ENCODE measurements at places on chromosomes 12 and 14.
A peak's percentile ranks its signal among the peaks of the same experiment; 100 is the strongest.

DNA sequence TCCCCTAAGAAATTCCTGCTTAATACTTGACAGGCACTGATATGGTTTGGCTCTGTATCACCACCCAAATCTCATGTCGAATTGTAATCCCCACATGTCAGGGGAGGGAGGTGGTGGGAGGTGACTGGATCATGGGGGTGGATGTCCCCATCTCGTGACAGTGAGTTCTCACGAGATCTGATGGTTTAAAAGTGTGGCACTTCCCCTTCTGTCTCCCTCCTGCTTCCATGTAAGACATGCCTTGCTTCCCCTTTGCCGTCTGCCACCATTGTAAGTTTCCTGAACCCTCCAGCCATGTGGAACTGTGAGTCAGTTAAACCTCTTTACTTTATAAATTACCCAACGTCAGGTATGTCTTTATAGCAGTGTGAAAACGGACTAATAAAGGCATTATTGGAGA is 198.0 kb downstream of the FOXN3 start:
- DNase-seq = no peak

DNA sequence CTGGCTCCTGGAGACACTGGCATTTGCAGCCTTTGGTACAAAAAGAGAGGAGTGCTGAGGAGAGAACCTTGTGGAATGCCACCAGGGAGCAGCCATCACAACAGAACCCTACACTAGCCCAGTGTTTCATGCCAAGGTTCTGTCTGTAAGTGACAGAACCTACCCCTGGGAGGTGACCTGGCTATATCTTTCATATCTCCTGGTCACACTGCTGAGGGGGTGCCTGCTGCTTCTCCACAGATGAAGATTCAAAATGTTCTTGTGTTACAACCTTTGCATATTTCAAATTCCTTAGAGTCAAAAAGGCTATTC is 12.7 kb upstream of the EIF4B start:
- DNase-seq = no peak

DNA sequence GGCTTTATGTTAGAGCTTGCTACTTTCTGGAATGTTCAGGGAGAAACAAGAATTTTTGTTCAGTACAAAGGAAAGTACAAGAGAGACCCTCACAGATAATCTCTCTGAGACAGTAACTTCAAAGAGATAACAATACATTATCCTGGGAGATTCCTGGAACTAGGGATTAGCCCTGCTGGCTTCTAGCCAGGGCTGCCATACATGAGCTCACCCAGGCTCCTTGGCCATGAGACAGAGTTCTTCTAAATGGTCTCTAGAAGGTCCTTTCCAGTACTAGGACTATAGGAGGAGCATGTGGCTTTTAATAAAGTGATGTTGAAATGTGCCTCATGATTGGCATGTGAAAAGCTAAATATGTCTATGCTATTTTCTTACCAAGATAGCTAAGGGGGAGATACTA is 342.5 kb downstream of the EMP1 start:
- no peak for DNase-seq

DNA sequence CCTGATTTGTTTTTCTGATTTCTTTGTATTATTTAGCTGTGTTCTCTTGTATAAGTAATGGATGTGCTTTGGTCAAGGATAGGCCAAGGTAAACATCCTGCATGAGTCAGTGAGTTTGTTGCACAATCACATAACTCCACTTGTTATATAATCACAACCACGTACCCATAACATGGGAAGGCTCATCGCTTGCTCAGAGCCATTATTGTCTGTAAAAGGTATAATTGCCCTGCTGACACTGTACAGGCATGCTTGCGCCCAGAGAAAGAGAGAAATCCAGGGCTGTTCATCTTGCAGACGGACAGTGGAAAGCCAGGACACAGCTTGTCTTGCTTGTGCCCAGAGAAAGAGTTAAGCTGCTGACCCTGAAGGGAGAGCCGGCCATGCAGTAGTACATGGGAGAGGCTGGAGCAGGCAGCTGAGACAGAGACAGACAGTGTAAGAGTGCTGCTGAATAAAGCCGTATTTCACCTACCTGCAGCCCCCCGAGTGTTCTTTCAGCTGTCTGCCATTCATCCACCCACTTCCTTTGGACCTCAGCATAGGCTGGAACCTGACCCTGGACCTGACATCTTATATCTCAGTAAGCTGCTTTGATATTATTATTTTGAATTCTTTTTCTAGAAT is 174.7 kb upstream of the DAAM1 start:
- DNase-seq = no peak

- DNase-seq = no peak
These were observed 168.4 kb upstream of the LRIG3 start for GRCh38 chr12:59088673-59089072.

- DNase-seq = no peak
These were observed 57.9 kb upstream of the FICD start for GRCh38 chr12:108457006-108457733.

DNA sequence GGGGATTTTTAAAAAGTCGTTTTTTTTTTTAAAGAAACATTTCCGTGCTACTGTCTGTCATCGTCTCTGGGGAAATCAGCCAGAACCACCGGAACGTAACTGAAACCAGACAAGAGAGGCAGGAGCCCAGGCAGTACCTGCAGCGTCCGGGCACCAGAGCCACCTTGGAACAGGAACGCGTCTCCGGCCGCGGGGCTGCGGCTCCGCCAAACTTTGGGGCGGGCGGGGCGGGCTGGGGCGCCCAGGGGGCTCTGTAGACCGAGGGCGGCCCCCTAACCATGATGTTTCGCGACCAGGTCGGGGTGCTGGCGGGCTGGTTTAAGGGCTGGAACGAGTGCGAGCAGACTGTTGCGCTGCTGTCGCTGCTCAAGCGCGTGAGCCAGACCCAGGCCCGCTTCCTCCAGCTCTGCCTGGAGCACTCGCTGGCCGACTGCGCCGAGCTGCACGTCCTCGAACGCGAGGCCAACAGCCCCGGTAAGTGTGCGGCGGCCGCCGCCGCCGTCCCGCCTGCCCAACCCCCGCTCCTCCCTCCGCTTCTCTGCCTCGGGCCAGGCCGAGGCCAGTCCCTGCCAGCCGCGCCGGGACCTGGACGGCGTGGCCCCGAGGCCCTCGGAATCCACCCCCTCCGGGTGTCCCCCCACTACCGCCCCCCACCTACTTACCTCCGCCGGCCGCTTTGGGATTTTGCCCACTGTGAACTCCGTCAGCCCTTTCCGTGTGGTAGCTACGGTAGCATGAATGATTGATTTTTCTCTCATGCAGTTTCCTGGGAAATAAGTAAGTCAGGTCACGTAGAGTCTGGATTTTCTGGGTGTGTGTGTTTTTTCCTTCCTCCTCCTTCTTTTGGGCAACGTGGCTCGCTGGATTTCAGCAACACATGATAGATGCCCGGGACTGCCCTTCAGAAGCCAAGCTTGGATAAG is 972 bp downstream of the SAMD4A start:
- DNase-seq = no peak

DNA sequence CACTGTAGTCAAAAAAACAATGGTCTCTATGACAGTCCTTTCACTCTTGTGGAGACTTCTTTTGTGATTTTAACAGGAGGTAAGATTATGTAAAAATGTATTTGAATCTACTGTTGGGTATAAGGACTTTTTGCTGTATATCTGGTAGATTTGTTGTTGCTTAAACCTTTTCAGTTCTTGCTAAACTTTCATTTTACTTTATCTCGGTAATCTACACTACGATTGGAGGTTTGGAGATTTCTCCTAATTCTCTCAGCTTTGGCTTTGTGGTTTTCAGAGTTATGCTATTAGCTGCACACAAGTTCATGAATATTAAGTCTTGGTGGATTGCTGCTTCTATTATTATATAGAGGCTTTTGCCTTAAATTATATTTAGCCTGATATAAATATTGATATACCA is 116.6 kb upstream of the HIF1A start:
- DNase-seq = no peak

DNA sequence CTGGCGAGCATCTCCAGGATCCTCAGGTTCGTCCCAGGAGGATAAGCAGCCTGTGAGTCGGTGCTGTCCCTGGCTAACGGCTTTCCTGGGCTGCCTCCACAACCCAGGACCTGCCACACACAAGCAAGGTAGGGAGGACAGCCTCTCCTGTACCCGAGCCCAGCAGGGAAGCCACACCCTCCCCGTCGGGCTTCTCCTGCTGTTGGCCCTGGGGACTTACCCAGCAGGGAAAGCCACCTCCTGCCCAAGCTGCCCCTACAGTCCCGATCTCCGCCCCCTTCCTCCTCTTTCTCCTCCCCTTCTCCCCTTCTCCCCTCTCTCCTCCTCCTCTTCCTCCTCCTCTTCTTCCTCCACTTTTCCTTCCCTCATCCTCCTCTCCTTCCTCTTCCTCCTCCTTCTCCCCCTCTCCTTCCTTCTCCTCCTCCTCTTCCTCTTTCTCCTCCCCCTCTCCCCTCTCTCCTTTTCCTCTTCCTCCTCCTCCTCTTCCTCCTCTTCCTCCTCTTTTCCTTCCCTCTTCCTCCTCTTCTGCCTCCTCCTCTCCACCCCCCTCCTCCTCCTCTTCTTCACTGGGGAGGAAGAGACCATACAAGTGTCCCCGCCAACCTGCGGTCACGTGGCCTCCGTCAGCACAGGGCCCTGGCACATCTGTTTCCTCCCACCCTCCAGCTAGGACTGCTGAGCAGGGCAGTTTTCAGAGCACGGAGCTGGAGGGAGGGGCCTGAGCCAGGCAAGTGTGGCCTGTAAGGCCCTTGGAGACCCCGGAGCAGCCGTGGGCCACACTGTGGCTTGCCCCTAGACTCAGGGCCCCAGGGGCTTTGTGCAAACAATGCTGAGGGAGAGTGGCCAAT is 17.3 kb upstream of the RFLNA start:
- DNase-seq = no peak

DNA sequence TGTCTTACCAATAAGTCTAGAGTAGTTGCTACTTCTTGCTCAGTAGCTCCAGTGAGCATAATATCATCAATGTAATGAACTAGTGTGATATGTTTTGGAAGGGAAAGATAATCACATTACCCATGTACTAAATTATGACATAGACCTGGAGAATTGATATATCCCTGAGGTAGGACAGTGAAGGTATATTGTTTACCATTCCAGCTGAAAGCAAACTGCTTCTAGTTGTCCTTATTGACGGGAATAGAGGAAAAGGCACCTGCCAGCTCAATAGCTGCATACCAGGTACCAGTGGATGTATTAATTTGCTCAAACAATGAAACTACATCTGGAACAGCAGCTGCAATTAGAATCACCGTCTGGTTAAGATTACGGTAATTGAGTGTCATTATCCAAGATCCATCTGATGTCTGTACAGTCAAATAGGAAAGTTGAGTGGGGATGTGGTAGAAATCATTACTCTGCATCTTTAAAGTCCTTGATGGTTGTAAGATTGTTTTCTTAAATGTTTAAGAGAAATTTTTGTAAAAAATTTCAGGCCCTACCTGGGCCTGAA is 100.0 kb upstream of the ARHGAP5 start:
- no peak for DNase-seq

GRCh38 chr12:96502477-96502876 is 13.1 kb downstream of the CFAP54 start:
- no peak for DNase-seq

DNA sequence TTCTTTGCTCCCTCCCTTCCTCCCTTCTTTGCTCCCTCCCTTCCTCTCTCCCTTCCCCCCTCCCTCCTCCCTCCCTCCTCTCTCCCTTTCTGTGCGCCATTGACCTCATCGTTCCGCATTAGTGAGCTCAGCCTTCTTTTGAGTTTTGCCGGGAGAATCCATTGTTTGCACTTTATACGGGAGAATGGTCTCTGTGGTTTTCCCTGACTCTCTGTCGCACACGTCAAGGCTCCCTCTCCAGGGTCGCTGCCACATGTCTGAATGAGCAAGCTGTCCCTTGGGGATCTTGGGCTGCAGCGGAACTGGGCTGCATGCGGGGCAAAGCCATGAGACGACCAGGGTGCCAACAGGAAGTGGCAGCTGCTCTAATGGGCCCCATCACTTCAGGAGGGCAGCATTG is 118.5 kb downstream of the GLT1D1 start:
- DNase-seq = peak; percentile 39

DNA sequence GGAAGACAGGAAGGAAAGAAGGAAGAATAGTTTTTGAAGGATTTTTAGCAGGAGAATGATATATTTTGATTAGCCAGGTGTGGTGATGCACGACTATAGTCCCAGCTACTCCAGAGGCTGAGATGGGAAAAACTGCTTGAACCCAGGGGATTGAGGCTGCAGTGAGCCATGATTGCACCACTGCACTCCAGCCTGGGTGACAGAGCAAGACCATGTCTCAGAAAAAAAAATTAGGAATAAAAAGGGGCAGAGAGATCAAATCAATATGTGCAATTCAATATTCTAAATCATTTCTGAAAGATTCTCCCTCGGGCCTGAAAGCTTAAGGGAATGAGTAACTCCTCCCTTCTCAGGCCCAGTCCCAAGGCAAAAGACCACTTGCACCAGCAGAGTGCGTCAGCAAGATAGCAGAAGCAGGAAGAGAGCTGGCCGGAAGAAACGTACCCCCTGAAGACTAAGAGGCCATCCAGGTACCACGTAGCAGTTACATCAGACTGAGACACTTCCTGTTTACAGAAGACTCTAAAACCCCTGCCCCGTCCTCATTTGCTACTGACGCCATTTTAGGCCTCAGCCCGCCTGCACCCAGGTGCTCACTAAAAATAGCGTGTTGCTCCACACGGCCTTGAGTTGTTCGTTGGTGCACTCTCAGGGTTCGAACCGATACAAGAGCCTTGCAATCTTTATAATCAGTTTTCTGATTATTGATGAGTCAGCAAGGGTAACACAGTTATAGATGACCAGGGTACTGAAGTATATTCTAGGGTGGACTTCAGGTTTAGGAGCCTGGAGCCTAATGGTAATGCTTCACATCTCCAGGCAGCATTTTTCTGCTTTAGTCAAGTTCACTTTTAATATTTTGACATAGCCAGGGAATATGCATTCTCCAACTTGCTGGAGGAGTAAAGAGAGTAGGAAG is 57.7 kb upstream of the CSRP2 start:
- DNase-seq = no peak

- no peak for DNase-seq
These were observed 4.9 kb downstream of the PTGDR start for GRCh38 chr14:52272375-52272774.

GRCh38 chr14:102013669-102014200 is 49.4 kb downstream of the DYNC1H1 start:
- DNase-seq = no peak

DNA sequence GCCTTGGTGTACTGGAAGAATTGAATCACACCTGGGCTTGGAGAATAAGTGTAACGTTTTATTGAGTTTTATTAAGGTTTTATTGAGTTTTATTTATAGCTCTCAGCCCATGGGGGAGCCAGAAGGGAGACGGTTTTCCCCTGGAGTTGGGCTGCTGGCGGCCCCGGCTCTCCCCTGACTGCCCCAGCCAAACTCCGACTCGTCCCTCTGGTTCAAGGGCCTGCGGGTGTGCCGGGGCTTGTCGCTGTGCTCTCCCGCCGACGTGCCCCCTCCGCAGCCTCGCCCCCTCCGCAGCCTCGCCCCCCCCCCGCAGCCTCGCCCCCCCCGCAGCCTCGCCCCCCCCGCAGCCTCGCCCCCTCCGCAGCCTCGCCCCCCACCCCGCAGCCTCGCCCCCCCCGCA is 326.1 kb upstream of the RTL1 start:
- DNase-seq = no peak

GRCh38 chr12:77925536-77926108 is 94.9 kb downstream of the NAV3 start:
- peak; percentile 80 for DNase-seq

Measured in NCI-H1436 treated with DMSO at 0.1 percent for 48 hours (cell line).